ENCODE measurements at places on chromosomes 6 and 20.

- DNase-seq, result no peak
Observed at GRCh38 chr6:84227044-84227433, 404 bp downstream of the CEP162 start.

DNA sequence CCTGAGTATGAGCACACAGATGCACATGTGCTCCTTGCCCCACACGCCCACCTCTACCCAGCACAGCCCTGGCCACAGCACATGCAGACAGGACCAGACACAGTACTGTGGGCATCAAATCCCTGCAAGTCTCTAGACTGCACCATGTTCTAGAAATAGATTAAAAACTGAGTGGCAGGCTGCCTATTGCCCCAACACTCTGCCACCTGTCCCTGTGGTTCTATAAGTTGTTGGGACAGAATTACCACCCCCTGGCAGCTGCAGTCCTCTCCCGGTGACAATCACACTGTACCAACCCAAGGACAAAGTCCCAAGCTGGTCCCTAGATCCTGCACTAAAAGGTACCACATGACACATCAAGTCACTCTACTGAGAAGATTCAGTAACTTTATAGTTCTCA lies 70.2 kb downstream of the B3GAT2 start:
- DNase-seq, result no peak

DNA sequence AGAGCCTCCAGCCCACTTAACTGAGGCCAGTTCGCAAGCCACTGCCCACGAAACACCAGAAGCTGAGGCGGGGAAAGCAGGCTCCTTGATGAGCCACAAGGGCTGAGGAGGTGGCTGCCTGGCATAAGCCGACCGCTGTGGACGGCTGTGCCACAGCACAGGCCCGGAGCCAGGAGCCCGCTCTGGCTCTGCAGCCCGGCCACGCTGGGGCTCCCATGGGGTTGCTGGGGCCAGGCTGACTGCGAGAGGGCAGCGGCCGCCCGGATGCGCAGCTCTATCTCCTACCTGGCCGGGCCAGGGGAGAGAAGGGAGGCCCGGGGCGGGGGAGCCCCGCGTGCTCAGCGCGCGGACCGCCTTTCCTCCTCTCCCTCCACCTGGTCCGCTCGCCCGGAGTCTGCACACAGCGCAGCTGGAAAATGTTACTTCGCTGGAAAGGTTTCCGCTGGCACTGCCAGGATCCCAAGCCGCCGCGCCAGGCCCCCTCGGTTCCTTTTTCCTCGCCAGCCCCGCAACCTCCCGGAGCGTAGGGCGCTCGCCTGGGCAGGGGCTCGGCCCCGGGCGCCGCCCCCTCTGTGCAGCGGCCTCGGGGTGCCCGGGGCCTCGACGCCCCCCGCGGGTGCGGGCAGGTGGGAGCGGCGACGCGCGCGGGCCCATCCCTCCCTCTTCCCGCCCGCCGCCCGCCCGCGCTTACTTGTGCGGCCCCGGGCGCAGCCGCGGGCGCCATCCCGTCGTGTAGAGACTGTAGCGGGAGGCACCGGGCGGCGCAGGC lies 657 bp downstream of the EMILIN3 start:
- DNase-seq, result no peak

DNA sequence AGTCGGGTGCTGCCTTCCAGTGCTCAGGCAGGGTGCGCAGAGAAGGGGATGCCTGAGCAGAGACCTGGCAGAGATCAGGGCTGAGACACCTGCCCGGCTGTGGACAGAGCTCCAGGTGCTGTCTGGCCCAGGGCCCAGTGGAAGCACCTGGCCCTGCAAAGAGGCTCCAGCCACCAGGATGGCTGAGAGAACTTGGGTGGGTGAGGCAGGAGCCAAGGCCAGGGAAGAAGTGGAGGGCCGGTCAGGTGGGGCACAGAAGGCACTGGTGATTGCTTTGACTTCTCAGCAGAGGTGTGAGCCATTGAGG lies 31.2 kb downstream of the PNLDC1 start:
- no peak for DNase-seq

DNA sequence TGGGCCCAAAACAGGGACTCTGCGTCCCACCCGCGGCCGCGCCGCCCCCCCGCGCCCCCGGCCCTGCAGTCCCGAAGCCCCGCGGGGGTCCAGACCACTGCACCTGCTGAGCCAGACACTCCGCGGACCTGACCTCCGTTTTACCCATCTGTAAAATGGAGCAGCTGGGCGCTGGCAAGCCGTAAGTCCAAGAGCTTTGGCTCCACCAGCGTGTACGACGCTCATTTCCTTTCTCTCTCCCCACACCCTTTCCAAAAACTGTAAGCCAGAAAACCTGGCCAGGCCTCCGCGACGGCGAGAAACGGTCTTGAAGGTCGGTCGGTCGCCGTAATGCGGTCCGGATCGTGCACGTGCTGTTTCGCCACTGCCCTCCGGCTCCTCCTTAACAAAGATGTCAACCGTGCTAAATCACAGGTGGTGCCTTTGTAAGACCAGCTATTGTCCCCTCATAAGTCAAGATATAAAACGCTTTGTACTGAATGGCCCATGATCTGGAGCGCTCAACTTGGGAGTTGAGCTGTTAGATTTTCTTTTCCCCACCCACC lies 7.8 kb upstream of the NR2E1 start:
- no peak for DNase-seq

- no peak for DNase-seq
Observed at GRCh38 chr6:28945349-28945748, 21.6 kb upstream of the TRIM27 start.

- peak; percentile 12 for DNase-seq
Observed at GRCh38 chr20:52847029-52847660, 125.0 kb upstream of the TSHZ2 start.

DNA sequence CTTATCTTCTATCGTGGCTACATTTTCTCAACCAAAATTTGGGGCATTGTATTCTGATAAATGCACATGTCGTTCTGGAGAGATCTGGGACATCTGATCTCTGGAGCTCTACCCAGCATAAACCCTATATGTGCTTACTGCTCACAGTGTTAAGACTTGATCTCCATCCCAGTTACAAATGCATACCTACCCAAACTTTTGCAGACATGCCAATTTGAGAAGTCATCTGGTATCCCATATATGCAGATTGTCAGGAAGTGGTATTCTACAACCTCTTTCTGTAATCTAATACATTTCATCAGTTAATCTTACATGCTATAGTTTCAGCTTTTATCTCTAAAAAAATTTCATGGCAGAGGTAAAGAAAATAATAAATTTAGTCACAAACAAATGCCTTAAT lies 11.2 kb downstream of the BAG2 start:
- DNase-seq, result no peak

- peak; percentile 37 for DNase-seq
Observed at GRCh38 chr6:43628393-43629103, 516 bp downstream of the GTPBP2 start.

GRCh38 chr6:52502306-52503029 lies 74.4 kb downstream of the TRAM2 start:
- DNase-seq, result no peak

GRCh38 chr6:1724124-1724523 lies 114.4 kb downstream of the FOXC1 start:
- no peak for DNase-seq

DNA sequence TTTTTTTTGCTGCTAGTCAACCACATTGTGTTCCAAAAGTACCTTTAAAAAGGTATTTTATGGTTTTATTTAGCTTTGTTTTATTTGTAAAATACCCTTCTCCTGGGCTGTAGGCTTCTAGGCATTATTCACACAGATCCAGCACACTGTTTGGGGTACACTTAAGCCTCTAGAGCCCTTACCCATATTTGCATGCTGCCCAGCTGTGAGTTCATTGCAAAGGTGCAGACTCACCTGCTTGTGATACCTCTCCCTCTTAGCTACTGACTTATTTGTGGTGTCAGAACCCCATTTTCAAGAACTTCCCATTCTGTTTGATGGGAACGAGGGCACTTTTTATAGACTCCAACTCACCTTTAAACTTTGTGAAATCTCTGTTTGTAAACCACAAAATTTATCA lies 69.8 kb downstream of the RIN2 start:
- DNase-seq, result no peak

- no peak for DNase-seq
Observed at GRCh38 chr20:41927655-41928054, 309.5 kb upstream of the CHD6 start.

DNA sequence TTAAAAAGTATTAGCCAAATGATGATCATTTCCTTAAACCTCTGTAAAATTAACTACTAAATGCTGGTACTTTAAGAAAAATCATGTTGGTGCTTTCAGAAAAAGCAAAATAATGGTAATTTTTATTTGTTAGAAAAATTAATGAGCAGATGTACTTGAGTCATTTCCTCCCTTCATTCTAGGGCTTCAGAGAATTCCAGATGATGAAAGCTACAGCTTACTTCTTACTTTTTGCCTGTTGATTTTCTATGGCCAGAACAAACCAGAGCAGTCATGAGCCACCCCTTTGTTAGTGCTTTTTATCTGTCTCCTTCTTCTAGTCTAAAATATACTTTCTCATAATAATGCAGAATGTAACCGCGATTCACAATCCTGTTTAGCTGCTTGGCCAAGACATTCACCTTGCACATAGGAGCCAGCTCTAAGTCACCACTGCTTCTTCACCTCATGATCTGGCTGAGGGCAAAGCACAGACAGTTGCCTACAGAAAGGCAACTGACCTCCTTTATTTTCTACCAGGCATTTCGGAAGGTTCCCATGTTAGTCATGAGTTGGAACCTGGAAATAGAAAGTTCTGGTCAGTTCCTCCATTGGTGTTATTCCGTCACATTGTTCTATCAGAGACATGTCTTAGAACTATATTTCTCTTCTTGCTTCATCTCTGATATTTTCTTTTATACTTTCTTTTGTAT lies 43.5 kb upstream of the TINAG start:
- peak; percentile 39 for DNase-seq

- DNase-seq, result no peak
Observed at GRCh38 chr20:37422791-37423286, 76.9 kb downstream of the SRC start.

DNA sequence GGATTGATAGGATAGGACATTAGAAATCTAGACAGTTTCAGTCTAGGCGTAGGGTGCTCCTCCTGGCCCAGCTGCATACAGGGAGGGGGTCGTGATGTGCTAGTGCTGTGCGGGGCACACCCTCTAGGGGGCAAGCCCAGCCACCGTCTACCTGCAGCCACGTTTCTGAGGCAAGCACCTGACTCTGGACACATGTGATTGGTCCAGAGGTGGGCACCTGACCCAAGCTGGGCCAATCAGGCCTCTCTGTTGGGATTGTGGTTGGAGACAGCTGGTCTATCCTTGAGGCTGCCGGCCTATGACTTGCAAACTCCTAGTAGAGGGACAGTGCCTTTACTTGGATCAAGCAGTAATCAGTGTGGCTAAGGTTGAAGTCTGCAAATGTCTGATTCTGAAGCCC lies 317.1 kb downstream of the BMP7 start:
- no peak for DNase-seq

DNA sequence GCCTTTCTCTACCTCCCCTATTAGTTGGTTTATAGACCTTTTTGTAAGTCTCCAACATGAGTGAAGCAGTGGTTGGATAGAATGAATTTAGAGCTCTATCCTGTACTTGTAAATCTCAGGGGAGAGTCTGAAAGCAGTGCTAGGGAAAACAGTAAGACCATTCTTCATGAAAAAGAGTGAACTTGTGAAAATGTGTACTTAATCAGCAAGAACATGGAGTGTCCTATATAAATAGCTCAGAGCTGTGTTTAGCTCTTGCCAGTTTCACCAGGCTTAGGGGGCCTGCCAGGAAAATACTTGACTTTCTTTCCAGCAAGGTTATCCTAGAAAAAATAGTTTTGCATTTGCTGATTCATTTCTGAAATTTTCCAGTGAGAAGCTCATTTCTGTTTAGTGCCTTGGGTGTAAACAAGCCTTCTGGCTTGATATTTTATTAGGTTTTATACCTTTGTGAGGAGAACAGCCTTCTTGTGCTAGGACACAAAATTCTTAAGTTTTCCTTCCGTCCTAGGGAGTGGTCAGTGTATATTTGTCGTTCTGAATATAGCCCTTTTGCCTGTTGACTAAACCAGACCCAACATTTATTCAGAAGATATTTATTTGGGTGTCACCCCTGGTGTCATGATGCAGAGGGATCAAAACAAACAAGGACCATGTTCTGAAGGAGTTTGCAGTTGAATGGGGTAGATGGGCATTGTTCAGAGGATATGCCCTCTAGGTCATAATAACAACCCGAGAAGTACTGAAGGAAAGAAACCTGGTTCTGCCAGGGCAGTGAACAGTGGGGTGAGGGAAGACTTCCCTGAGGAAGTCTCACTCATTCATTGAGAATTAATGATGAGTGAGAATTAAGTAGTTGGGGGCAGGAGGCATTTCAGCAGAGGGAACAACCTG lies 7.6 kb downstream of the ARFGEF2 start:
- DNase-seq, result no peak

- DNase-seq, result peak; percentile 90
Observed at GRCh38 chr6:145789443-145789842, 25.2 kb downstream of the FBXO30 start.

GRCh38 chr6:84314377-84314898 lies 87.0 kb upstream of the CEP162 start:
- DNase-seq, result peak; percentile 17

- no peak for DNase-seq
Observed at GRCh38 chr6:30900863-30901417, 7.1 kb upstream of the GTF2H4 start.

DNA sequence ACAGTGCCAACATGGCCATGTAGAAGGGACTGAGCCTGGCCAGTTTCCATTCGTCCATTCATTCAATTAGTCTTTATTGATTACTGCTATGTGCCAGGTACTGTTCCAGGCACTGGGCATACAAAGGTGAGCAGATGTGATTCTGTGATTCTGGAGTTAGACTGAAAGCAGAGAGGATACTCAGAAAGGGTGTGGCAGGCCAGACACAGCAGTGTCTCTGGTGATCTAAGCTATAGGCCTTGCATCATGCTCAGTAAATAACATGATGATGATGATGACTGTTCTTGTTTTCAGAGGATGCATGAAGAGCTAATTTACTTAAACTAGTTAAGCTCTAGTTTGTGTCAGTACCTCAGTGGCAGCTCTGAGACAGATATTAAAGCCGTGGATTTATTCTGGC lies 31.4 kb upstream of the FUCA2 start:
- peak; percentile 43 for DNase-seq

GRCh38 chr6:148972481-148972880 lies 225.7 kb downstream of the UST start:
- DNase-seq, result peak; percentile 11

GRCh38 chr6:45554591-45554990 lies 176.9 kb upstream of the SUPT3H start:
- DNase-seq, result no peak

DNA sequence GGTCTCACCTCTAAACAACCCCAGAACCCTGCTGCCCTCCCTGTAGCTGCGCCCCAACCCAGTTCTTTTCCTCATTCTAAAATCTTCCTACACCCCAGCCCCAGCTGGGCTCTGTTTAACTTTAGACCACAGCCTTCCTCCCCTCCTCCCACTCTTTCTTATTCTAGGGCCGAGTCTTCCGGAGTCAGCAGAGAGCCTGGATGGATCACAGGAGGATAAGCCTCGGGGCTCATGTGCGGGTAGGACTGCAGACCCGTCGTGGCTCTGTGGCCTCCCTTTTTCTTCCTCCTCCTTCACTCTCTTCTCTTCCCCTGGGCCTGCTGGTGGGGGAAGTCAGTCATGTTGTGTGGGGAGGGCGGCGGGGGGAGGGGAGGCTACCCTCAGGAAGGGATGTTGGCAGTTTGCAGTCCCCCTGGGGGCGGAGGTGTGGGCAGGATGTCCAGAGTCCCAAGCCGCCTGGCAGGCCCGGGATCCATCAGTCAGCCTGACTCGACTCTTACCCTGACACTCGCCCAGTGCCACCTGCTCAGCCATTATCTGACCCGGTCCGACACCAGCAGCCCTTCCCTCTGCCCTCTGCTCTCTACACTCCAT lies 8.1 kb downstream of the CAPN11 start:
- DNase-seq, result no peak
